ENCODE measurements at places on chromosomes 5 and 9.
A peak's percentile ranks its signal among the peaks of the same experiment; 100 is the strongest.

DNA sequence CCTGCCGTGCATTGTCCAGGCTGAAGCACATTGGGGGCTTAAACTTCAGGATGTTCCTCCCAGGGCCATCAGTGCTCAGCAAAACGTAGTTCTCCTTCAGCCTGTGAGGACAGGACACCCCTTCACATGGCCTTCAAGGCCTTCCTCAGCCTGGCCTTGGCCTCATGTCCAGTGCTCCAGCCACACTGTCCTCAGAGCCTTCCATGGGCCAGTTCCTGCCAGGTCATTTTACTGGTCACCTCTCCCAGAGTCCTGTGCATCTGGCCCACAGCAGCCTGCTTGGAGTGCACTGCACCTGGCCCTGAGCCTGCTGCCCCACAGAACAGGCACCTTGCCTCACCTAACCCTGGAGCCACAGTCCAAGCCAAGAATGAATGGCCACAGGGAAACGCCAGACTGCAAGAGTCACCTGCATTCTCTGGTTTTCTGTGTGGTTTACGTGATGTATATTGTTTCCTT is 8.7 kb downstream of the HNRNPAB start:
- DNase-seq = no peak

GRCh38 chr5:146645342-146645741 is 129.4 kb upstream of the GPR151 start:
- DNase-seq = no peak

DNA sequence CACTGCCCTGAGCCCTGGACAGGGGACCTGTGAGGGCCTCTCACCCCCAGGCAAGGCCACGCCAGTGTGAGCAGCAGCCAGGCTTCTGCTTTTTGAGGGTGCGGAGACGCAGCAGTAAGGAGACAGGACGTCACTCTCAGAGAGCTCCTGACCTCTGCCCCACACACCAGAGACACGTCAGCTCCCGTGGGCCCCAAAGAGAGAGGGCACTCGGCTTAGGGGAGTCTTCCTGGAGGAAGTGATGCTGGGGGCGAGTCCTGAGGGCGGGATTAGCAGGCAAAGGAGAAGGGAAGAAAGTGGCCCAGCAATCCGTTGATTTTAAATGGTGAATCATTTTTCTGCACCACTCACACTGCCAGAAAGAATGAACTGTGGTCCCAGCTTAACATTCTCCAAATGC is 24.0 kb upstream of the SLC9A3 start:
- DNase-seq = no peak

DNA sequence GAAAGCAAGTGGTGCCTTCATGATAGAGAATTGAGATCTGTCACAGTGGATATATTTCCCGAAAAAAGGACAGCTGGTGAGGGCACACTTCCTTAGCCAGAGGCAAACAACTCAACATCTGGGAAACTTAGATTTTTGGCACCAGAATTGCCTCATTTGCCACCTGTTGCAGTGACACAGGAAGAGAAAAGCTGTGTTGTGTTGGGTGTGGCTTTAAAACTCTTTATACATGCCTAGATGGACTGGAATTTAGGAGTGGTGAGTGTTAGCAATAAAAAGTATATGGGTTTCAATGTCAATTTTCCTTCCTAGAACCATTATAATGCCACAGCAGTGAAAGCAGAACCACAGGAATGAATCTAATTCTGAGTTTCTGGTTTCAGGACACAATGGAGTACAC is 62.6 kb upstream of the CEMIP2 start:
- no peak for DNase-seq

DNA sequence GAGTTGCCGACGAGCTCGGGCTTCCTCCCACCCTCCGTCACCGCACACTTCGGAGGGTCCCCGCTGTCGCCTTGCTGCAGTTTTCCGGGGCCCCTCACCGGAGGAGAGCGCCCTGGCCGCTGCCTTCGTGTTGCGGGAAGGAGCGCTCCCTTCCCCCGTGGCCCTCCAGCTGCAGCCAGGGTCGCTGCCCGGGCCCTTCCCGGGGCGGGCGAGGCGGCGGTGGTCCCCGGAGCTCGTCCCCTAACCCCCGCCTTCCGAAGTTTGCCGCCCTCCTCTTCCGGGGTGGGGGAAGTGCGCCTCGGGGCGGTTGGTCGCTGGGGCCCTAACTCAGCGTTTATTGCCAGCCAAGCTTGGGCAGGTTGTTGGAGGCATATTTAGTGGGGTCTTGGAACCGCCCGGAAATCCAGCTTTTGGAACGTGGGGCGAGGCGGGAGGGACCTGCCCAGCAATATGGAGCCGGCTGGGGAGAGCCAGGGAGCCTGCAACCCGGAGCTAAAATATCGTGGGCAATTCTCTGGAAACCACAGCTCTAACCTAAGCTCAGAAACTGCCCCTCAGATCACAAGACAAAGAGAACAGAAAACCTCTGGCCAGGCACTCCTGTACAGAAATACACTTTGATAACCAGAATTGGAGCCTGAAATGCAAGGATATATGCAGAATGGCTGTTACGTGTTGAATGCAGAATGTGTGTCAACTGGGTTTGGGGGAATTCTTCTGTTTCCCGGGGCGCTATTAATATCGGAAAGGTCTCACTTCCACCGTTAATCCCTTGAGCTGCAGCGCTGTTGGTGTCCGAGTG is 890 bp downstream of the PIK3R1 start:
- peak; percentile 59 for DNase-seq

DNA sequence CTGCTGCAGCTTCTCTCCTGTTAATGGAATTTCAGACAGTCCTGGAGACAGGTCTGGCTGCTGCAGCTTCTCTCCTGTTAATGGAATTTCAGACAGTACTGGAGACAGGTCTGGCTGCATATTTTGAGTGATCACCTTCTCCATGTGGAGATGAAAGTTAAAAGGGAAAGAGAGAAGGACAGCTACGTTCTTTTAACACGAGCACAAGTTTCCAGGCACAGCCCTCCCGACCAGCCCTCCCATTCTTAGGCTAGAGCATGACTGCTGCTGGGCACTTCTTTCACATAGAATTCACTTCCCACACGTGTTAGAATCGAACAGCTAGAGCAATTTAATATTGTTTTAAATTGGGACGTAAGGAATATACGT is 133.3 kb upstream of the DMRT1 start:
- DNase-seq = peak; percentile 73

- DNase-seq = no peak
Observed at GRCh38 chr5:31364881-31365636, 166.8 kb downstream of the DROSHA start.

Measured in G401 (cell line).